ENCODE measurements at places on chromosomes 11 and 22.
A peak's percentile ranks its signal among the peaks of the same experiment; 100 is the strongest.

- DNase-seq = no peak
Measured at GRCh38 chr22:40535642-40536041, 100.9 kb downstream of the MRTFA start.

GRCh38 chr11:123653827-123654565 is 428 bp downstream of the SCN3B start:
- DNase-seq = no peak

GRCh38 chr11:93852242-93852641 is 1.8 kb upstream of the VSTM5 start:
- DNase-seq = no peak

GRCh38 chr22:29141078-29141688 is 64.5 kb upstream of the EMID1 start:
- DNase-seq = peak; percentile 54

DNA sequence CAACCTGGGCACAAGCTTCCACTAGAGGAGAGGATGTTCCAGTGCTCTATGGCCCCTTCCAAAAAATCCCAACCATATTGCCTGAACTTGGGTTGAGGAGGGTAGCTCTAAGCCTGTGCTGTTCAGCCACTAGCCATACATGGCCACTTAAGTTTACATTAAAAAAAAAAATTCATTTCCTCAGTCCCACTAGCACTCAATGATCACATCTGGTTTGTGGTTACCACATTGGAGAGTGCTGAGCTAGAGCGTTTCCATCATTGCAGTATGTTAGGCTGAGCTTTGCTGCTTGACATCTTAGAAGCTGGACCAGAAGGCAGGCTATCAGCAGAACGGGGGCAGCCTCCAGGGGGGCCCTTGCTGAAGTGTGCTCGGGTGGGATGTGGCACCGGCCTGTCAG is 43.5 kb upstream of the CYP2D6 start:
- DNase-seq = no peak

DNA sequence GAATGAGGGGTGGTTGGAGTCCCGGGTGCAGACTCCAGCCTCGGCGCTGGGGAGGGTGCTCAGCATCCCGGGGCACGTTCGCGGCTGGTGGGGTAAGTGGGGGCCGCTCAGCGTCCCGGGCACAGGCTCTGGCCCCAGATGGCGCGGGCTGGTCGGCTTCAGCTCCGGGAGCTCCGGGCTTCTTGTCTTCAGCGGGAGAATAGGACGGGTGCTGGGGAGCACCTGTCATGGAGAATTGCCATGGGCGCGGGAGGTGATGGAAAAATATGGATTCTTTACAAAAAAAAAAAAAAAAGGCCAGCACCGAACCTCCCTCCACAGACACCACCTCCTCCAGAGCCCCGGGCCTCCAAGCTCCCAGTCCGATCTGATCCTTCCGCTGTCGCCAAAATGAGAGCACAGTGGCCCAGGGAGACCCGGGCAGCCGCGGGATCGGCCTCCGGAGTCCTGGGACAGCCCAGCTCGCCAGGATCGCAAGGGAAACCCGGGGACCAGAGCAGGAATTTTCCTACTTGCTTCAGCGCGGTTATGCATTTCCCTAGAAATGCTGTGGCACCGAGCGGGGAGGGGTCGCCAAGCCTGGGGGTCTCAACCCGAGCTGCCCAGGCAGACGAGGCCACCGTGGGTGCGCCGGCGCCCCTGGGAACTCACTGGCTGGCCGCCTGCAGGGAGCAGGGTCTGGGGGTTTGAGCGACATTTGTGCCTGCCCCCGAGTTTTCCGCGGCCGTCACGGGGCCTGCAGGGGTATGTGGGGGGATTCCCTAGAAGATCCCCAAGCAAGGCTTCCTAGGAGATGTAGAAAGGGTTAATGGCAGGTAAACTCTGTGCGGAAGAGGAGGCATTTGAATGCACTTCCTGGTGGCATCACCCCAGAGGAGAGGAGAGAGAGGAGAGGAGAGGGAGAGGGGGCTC is 1336.9 kb downstream of the BRD1 start:
- no peak for DNase-seq

DNA sequence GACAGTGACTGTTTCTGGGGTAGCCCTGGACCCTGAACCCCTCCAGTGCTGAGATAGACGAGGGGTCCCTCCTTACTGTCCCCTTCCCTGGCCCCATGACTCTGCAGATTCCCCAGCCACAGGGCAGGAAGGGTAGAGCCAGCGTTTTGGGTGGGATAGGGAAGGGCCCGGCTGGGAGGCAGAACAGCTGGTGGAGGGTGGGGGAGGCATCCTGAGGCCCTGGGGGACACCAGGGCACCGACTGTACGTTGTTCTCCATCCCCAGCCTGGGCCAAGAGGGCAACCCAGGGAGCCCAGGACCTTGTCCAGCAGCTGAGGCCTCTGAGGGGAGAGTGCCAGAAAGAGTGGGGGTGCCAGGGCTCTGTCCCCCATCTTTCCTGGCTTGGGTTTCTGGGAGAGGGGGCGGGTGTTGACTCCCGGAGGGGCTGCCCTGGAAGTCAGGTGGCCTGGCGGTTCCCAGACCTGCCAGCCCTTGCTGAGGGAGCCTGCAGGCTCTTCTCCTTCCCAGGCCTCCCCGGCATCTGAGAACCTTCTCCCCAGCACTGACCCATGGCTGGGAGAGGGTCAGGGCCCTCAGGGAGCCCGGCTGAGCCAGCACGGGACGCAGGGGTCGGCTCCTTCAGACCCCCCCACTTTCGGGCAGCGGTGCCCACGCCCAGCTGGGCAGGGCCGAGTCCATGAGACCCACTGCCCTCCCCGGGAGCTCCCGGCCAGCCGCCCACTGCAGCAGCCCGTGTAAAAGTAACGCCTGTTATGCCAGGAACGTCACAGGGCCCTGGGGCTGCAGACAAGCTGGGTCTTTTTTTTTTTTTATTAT is 30.3 kb downstream of the IGF2 start:
- DNase-seq = no peak

DNA sequence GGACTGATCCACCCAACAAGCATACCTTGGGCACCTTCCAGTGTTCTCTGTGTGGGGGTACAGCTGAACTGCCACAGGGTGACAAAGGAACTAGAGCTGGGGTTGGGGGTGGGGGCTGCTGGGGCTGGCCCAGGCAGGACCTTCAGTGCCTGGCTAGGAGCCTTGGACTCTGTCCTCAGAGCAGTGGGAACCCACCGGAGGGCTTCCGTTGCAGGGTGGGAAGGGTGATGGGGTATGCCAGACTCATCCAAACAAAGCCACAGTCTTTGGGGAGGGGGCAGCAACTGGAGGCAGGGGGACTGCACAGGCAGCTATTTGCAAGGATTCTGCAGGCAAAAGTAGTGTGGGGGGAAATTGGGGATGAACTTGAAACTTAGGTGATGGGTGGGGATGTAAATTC is 35.7 kb upstream of the CLDN5 start:
- DNase-seq = no peak

DNA sequence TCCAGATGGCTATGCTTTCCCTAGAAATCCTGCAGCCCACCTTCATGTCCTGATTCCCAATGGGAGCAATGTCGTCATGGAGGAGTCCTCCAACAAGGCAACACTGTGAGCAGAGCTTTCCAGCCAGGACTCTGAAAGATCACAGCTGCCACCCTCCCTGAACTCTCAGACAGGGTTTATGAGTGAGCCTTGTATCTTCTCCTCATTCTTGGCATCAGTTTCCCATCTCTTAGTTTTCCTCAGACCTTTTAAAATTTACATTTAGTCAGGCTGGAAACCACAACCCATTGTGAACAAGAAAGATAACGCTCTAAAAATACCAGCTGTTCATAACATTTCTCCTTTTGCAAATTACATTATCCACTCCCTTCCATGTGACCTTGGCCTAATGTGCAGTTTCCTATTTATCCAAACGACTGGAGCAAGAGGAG is 15.6 kb upstream of the LYVE1 start:
- DNase-seq = no peak

DNA sequence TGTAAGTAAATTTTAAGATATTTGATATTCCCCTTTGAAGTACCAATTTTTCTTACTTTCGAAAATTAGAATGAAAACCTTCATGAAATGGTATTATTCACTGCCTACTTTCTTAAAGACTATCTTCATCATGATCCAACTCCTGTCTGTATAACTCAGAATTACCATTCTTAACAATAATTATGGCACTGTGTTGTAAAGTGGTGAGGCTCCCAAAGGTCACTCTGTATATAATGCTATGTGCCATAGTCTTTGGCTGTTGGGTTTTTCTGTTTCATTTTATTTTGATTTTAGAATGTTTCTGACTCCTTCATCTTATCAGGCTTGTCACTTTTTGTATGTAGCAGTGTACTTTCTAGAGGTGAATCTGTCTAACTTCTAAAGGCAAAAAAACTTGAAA is 52.4 kb downstream of the MAML2 start:
- no peak for DNase-seq

GRCh38 chr22:33274214-33275072 is 216.3 kb upstream of the SYN3 start:
- no peak for DNase-seq

DNA sequence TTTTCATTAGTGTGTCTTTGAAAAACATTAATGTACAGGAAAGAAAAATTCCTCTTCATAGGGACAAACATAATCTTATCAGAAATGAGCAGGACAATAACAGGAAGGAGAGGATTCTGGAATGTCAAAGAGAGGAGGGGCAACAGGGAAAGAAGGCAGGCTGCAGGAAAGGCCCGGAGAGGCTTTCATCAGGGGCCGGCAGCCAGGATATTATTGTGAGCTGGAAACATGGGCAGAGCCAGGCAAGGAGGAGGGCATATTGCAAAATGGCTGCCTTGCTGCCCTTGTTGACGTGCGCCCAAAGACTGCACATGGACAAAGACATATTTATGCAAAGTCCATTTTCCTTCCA is 433.7 kb downstream of the ETS1 start:
- DNase-seq = no peak

Measured in coronary artery (tissue), 2 donors.